ENCODE measurements at places on chromosomes 5 and 9.

DNA sequence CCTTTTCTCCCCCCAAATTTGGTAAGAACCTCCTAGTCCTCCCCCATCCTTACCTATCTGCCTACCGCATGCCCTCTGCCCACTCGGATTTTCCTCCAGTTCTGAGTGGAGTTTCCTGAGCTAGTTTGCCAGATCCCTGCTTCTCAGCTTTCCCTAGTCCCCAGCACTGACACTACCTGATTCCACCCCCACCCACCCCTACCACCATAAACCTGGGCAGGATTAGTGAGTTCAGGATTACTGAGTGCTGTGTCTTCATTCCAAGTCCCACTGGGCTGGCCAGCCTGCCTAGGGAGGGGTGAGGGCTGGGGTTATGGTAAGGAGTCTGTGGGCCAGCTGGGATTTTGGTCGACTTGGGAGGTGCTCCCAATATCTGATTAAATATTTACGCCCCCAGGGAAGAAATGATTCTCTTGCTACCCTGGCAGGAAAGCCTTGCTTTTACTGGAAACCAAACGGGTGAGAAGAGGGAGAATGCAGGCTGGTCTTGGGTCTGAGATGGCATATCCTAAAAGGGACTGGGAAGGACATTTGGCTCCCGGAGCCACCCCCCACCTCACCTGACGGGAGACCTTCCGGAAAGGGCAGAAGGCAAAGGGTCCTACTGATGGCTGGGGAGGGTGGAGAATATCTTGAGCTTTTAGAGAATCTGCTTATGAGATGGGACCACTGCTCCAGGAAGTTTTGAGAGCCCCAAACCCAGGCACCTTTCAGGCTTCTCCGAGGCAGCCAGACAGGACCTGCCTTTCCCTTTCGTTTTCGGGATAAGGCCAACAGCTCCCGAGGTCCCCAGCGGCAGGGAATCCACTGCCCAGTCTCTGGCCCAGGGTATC is 3.7 kb downstream of the PITX1 start:
- DNase-seq: no peak

GRCh38 chr5:96294884-96295202 is 138.2 kb downstream of the PCSK1 start:
- DNase-seq: no peak

DNA sequence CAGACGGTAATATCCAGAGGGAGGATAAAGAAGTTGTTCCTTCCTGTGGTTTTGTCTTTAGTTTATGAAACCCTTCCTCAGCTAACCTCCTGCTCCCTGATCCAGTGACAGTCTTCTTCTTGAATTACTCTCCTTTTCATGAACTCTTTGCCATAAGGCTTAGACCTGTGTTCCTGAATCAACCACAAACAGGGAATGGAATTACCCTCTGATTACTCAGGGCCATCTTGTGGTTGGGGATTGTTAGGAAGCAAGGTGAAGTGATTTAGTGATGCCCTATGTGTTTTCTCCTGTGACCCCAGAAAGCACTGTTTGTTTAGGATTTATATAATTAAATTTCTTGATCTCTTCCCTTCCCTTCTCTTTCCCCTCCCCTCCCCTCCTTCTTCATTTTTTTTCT is 409.1 kb downstream of the TAF11L14 start:
- DNase-seq: no peak

GRCh38 chr9:89806371-89807100 is 201.7 kb downstream of the GADD45G start:
- DNase-seq: no peak

- DNase-seq: no peak
Observed at GRCh38 chr9:98515506-98516204, 193.1 kb downstream of the GABBR2 start.

DNA sequence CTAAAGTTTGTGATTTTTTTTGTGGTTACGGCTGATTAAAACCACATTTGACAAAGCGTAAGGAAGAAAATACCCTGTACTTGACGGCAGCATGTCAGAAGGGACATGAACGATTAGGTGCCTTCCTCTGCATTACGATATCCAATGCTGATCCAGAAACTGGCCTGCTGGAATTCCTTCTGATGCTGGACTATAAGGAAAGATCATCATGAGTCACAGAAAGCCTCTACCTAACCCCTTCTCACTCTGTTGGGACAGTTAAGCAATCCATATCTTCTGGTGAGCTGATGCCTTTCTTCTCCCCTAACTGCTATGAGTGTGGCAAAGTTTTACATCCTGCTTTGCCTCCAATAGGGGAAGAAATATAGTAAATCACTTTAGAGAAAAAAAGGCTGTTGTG is 78.4 kb upstream of the PAPPA start:
- DNase-seq: no peak

- DNase-seq: no peak
Observed at GRCh38 chr9:85523202-85523601, 218.6 kb downstream of the AGTPBP1 start.

GRCh38 chr9:6549106-6549800 is 96.3 kb downstream of the GLDC start:
- DNase-seq: no peak

- DNase-seq: no peak
Observed at GRCh38 chr9:134492721-134493460, 148.7 kb upstream of the COL5A1 start.

GRCh38 chr9:133684121-133684935 is 48.2 kb downstream of the DBH start:
- no peak for DNase-seq

GRCh38 chr9:23538461-23539003 is 287.5 kb downstream of the ELAVL2 start:
- no peak for DNase-seq

GRCh38 chr5:61466017-61466416 is 134.0 kb downstream of the ZSWIM6 start:
- no peak for DNase-seq

DNA sequence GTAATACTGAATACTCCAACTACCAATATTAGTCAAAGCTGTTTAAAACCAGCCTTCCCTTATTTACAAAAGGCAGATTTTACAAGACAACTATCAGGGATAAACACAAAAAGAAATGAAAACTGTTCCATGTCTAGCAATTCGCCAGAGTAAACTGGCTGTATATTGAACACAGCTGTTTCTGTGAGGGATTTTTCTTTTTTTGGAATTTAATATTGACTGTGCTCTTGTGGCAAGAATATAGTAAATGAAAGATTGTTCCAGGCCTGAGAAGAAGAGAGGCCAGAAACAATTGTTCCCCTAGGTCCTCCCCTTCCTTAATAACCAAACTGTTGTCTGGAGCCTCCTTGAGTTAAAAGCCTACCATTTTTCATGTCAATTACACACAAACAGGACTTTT is 188.6 kb downstream of the PDE4D start:
- no peak for DNase-seq

DNA sequence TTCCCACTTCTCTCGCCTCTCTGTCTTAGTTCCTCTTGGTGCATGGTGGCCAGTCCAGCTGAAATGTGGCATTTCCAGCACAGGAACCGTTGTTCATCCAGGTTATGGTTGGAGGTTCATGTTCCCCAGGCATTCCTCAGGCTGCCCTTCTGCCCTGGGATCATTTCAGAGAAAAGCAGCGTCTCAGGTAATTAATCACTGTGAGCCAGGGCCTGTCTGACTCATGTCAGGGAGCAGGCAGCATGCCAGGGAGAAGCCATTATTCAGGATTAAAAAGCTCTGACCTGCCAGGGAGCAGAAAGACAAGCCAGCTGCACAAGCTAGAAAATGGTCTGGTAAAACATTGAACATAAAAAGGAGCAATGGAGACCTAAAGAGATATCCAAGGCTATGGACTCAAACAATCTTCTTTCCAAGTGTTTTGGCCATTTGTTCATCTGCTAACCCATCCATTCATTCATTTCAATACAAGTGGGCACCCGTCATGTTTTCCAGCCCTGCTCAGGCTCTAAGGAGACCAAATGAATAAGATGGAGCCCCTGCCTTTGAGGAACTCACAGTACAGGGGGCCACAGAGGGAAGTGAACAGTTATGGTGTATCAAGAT is 241.4 kb downstream of the DRD1 start:
- DNase-seq: no peak

- no peak for DNase-seq
Observed at GRCh38 chr5:55004729-55005128, 19.3 kb upstream of the GZMK start.

GRCh38 chr9:82106536-82106935 is 118.0 kb downstream of the SPATA31D1 start:
- no peak for DNase-seq

DNA sequence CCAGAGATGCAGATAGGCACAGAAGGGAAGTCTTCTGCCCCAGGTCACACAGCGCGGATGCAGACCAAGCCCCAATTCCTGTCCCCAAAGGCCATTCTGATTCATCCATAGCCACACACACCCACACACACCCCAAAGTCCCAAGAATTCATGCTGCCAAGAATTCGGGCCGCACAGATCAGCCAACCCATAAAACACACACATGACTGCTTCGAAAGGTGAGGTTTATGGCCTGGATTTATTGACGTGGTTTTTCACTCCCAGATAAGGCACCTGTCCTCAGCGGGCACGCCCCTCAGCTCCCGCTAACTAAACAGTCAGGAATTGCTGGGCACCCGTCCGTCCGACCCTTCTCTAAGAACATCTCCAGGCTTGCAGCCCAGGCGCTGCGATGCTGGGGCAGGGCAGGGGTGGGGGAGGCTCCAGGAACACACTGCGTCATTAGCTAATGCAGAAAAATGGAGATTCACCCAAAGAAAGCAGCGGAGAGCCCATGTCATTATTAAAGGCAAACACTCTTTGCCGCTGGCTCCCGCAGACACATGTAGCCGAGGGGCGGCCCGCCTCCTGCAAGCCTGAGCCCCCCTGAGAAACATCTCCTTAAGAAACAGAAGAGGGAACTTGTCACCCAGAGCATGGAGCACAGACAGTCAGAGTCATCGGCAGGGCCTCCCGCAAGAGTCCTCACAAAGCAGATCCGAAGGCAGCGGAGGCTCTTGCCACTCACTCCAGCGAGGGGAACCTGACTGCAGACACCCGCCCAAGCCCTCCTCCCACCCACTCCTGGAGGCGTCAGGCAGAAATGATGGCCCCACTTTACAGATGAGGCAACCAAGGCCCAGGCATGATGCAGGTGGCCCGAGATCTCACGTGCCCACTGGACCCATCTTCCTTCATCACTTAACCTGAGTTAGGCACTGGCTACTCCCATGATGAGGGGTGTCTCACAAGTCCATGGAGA is 19.9 kb downstream of the VAV2 start:
- no peak for DNase-seq

- no peak for DNase-seq
Observed at GRCh38 chr9:129400001-129400970, 220.6 kb downstream of the C9orf50 start.

GRCh38 chr9:123389698-123390097 is 33.7 kb downstream of the CRB2 start:
- no peak for DNase-seq

DNA sequence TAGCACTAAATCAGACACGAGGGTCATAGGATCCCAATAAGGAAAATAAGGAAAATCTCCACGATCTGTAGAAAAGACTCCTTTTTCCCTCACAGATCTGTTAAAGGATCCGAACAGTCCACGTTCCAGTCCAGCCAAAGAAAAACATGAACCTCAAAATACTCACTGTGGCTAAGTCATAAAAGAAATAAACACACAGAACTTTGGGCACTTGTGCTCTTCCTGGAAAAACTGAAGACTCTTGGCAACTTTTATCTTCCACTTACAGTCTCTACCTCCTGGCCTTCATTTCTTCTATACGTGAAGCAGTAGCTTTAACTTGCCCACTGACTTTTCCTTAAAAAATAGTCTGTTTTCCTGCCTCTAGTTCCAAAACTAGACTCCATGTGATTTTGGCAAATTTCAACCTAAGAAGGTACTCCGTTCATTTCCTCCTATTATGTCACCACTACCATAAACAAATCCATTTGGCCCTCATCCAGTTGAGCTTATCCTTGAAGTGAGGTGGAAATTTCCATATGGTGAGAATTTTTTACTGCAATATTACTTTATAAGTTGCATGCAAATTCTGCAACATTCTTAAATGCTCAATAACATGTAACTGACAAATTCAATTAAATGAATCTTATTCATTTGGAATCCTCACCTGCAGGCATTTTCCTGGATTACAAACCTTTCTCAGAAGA is 5.3 kb upstream of the LHFPL2 start:
- no peak for DNase-seq

DNA sequence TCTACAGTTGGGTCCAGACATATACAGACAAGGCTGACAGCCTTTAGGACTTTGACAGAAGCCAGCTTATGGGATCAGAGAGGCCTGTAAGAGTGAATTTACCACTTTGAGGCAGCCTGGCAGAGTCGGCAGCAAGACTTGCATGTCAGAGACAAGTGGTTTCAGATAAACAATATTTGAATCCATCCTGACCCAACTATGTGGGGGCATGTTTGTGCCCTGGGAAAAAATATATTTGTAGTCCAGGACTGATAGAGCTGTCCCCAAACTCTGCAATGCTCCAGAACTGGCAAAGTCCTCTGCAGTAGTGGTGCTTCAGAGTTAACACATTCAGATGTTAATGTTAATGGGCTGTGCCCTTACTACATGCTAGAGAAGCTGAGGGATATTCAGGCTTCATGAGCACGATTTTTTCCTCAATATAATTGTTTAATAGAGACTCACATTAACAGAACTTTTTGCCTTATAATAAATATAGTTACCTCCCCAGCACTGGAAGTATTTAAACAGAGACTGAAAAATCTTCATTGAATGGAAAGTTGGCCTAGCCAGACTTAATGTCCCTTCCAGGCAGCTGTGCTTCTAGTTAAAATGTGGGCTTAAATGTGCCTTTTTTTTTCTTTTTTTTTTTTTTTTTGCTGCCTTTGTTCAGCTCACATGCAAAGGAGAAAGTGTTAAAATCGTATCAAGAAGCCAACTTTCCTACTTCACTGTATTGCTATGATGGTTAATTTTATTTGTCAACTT is 42.9 kb downstream of the FEM1C start:
- no peak for DNase-seq

GRCh38 chr9:132923346-132923902 is 21.0 kb downstream of the TSC1 start:
- no peak for DNase-seq

DNA sequence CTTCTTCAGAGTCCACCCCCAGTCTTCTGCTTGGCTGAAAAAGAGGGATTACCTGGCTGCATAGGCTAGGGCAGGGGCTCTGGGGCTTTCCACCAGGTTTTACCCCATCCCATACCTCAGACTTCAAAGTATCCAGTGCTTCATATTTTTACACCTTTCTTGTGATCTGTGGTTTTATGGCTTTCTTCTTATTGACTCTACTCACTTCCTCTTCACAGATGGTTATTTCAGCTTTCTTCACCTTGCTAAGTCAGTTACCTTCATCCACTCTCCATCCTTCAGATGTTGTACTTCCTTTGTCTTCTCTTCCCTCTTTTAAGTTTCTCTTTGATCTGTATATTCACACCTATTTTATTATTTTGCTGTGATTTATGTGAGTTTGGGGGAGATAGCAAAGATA is 104.3 kb downstream of the GRIA1 start:
- DNase-seq: no peak

GRCh38 chr5:159910207-159910842 is 6.0 kb upstream of the ADRA1B start:
- DNase-seq: no peak

Measured in T-helper 9 cell (primary cell).